ENCODE measurements at places on chromosomes 3 and 15.

DNA sequence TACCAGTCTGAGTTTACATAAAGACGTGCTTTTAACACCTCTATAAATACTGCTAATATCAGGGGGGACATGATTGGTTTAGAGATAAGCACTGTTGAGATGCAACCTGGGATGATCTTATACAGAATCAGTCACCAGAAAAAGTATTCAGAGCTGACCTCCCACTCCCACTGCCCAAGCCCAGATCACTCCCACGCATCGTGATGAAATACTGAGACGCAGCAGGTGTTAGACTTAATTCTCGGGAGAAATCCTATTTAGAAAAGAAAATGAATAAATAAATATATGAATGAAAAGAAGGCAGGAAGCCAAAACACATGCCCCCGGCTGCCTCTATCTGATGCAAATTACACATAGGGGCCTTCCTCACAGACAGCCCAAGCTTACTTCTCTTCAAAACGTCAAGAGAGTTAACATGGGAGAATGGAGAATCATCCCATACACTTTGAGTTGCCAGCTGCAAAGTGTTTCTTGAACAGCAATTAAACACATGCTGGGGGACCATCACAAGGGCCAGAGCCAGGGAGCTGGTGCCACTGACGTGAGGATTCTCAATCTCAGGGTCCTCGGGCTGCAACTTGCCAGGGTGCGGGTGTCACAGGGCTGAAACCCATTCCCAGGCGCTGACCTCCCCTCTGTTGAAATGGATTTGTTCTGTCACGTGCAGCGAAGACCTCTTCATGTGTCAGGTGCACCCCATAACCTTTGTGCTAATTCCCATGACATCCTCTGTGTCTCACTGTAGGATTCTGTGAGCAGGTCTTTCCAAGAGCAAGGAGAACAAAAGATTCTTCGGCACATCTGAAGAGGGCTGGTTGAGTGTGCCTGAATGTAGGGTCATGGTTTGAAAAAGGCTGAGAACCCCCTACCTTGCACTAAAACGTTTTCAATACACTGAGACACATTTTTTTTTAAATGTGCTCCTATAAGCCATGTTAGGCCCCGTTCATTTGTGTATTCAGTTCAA lies 764.2 kb upstream of the ARRDC4 start:
- DNase-seq: no peak

DNA sequence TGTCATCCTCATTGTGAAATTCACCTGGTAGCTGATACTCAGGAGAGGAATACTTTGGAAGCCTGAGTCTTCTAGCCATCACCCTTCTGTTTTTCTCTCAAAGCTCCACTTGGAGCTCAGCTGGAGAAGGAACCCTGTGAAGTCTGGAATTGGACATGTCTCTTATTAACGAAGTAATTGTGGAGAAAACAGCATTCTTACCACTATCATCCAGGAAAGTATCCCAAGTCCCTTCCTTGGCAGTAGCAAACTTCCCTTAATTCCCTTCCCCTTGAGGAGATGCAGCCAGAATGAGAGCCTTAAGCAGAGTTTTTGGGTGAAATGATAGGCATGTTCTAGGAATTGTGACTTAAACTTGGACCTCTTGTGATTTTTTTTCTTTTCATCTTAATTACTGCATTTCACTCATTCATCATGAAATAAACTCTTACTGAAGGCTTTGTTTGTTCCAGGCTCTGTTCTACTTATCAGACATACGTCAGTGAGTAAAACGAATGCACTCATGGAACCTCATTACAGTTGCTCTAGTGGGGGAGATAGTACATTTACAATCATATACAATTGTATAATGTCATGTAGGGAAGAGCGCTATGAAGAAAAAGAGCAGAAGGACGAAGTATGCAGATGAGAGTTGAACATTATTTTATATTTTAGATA lies 30.5 kb upstream of the TCF12 start:
- no peak for DNase-seq

DNA sequence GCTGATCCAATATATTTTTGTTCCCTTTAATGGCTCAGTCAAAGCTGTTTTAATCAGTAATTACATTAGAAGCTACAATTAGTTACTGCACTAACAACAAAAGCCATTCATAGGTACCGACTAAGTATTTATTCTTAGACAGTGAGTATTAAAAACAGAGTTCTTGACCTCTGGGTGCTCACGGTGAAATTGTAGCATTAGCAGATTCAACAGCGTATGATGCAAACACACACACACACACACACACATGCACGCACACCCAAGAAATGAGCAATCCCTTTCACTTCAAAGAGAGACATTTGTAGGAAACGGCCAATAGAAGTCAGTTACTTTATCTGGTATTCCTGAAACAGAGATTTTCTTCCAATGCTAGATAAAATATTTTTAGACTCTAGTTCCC lies 27.0 kb upstream of the MITF start:
- no peak for DNase-seq

- no peak for DNase-seq
These were observed 257.9 kb downstream of the PDCD6IP start for GRCh38 chr3:34056181-34056910.

DNA sequence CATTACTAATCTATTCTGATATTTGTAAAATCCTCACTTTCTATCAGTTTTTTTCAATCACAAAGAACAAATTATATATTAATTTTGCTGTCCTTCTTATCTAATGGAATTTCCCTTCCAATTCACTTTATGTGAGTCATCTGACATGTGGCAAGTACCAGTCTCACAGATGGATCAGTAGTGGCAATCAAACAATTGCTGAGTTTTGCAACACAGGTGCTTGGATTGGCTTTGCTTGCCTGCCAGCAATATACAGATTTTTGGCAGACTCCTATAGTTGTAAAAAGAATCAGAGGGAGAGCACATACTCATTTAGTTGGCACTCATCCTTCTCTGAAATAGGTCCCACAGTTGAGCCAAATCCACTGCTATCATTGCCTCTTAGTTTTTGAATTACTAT lies 83.7 kb downstream of the BCHE start:
- no peak for DNase-seq

DNA sequence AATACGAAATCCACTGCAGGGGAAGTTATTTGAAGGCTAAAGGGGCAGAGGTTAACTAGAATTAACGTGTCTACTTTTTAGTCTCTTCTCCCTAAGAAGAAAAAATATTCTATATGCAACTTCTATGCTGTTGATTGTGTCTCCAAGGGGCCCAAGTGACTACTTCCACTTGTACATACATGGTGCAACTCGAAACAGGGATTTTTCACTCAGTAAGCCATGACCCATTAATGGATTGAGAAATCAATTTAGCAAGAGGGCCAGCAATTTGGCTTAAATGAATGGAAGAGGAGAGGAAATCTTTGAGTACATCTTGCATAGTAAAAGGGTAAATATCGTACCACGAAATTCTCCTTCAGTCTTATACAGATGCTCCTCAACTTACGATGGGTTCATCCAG lies 151.1 kb upstream of the HES1 start:
- DNase-seq: no peak

DNA sequence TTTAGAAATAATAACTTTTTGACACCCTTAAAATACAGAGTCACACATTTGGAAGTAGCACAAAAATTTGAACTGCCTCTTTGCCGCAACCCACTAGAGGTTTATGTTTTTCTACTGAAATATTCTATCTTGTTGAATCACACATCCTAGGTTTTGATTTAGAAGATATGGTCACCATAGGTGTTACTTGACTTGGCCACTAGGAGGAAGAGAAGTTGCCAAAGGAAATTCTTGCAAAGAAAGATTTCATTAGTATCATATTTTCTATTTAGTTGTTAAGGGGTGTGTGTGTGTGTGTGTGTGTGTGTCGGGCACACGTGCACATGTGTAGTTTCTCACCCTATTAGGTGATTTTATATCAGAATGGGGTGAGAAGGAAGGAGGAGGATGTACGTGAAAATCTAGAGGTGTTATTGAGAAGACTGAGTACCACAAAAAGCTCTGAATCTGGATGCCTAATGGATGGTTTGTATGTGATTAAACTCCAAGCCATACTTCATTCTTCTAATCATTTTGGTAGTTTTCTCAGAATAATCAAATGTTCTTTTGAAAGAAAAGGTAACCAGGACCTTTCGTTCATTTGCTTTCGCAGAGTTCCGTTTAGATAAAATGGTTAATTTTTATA lies 31.5 kb downstream of the ZFAND6 start:
- no peak for DNase-seq

- DNase-seq: no peak
These were observed 24.8 kb downstream of the IGF1R start for GRCh38 chr15:98673133-98673532.

DNA sequence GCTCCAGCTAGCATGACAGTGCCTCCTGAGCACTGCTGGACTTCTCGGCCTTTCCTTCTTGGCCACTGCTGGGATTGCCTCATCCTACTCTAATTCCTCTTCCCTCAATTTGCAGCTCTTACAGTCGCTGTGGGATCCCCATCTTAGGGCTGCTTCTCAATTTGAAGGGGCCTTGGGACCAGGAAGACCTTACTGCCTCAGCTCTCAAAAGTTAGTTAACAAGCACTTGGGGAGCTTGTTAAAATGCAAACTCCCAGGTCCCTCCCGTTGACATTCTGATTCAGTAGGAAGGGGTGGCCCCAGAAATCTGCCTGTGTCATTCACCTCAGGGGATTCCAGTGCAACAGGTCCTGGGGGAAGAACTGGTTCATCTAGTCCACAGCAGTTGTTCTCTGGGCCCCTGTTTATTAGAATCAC lies 14.8 kb downstream of the BDH1 start:
- DNase-seq: no peak

Measured in femur (tissue), 1 donor.